Activated CD4-positive, alpha-beta T cell treated with anti-CD3 and anti-CD28 coated beads for 36 hours (primary cell): ENCODE measurements at places on chromosomes 12 and 14. TPM values are rescaled to one million over a fixed set of nuclear protein-coding genes. Genes with fewer than 3 reads are reported as not detected.
A peak's percentile ranks its signal among the peaks of the same experiment; 100 is the strongest.

TMEM260 gene
- total RNA-seq: 15.2 TPM

KLRD1 gene
- 0.05 TPM for total RNA-seq

- no peak for DNase-seq
Measured at GRCh38 chr12:108352591-108352990, 13.5 kb upstream of the CMKLR1 start.

FSCB gene
- not detected for total RNA-seq

CISTR gene
- total RNA-seq: not detected

OR9K2 gene
- total RNA-seq: not detected

- peak; percentile 38 for DNase-seq
Measured at GRCh38 chr14:100146531-100147091, 12.8 kb downstream of the DEGS2 start.
